NCI-H1105 (cell line): ENCODE measurements at places on chromosomes 3 and 15.

DNA sequence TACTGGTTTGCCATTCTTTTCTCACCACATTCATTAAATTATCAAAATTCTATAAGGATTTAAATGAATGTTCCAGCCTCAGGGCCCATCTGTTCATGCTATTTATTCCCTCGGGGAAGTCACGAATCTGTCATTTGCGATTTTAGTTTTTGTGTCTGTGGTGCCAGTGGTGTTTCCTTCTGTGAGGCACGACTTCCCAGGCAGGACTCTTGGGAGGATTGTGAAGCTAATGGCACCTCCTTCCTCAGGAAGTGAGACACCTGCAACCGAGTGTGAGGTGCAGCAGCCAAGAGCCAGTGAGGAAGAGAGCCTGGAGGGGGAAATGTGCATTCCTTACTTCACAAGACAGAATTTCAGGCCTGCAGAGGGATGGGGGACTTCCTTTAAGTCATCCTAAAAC, 24.1 kb downstream of the SV2B start:
- no peak for DNase-seq

- DNase-seq: no peak
These were observed 12.4 kb downstream of the ADIPOQ start for GRCh38 chr3:186854954-186855353.

DNA sequence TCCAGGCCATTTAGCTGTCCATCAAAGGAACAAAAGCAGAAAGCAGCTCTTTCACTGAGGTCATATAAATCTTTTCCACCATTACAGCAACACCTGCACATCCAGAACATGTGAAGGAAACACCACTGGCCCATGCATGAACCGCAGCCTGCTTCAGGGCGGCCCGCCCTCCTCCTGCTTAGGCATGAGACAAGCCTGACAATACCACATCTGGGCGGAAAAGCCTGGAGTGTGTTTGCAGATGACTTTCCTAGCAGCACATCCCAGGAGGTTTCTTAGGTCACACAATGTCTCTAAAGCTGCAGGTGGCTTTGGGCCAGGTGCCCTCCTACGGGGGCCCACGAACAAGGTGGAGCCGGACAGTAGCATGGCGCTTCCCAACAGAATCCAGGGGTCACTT, 19.6 kb downstream of the CYFIP1 start:
- no peak for DNase-seq

DNA sequence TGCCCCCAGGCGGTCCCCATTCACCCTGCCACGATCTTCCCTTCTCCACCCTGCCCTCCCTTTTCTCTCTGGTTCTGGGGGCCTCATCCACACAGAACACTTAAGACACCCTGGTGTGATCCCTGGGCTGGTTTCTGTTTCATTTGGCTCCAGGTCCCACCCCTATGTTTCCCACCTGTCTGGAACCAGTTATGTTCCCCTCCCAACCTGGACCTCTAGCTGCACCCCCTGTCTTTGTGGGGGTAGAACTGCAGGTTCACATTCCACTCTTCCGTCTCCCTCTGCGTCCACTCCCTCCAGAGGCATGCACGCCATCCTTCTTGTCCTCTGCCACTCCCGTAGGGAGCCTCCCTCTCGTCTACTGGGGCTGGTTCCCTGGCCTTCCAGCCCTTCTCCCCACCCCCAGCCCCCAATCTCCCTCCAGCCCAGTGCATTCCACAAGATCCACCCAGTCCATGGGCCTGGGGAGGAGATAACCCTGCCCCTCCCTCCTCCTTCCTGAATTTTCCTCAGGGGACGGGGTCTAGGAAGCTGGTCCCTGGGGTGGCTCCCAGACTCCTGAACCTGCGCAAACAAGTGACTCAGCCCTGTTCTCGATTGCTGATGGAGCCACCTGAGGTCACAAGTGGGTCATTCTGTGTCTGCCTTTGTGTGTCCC, 73.8 kb downstream of the ABTB1 start:
- no peak for DNase-seq

- no peak for DNase-seq
These were observed 75.4 kb upstream of the PSMD6 start for GRCh38 chr3:64098670-64099069.

- peak; percentile 41 for DNase-seq
These were observed 50.6 kb downstream of the SLC6A6 start for GRCh38 chr3:14452740-14453710.

DNA sequence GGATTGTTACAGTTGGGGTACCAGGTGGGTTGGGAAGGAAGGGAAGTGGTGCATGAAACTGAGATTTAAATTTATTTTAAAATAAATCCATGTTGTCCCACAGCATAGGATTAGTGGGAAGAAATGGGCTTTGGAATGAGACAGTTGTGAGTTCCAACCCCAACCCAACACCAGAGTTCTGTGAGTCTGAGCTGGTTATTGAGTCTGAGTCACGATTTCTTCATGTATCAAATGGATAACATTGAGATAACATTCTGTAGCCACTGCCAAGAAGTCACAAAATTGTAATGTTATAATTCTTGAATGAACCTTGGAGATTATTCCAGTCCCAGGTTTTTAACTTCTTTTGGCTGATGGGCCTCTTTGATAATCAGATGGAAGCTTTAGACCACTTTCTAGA, 13.7 kb downstream of the IFT122 start:
- DNase-seq: no peak

GRCh38 chr3:157317895-157318294, 118.8 kb upstream of the PTX3 start:
- no peak for DNase-seq

GRCh38 chr15:28888302-28888894, 2.6 kb downstream of the APBA2 start:
- DNase-seq: no peak

DNA sequence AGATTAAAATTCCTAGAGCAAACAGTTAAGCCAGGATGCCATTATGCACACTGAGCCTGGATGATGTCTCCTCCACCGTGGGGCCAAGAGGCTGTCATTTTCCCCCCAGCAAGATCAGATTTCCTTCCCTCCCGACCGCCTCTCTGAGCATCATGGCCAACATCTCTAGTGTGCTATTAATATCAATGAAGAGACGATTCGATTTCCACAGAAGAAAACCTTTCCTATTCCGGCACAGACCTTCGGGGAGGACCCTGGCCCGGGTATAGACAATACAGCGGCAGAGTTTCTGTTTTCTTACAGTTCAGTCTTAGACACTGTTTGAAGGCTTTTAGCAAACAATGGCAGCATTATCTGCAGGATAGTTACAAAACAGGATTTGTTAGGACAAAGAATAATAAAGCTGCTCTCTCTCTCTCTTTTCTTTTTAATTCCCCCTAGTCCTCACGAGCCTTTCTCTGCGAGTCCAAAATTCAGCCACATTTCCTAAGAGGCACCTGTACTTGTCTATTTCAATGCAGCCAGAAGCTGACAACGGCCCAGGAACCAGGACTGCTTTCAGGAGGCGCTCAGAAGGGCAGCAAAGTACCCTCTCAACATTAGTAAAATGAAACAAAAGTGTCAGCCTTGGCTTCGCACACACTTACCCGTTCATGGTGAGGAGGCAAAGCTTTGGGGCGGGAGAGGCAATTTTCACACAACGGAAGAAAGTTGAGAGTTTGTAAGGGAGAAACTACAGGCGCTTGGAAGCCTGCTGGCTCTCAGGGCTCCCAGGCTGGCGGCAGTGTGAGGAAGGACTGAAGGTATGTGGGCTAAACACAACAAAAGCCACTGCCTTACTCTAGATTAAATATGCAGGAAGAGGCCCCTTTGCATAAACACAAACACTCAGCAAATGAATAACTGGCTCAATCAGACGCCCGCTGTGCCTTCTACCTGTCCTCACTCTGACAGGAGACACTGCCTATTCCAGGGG, 278.0 kb downstream of the FOXP1 start:
- no peak for DNase-seq

DNA sequence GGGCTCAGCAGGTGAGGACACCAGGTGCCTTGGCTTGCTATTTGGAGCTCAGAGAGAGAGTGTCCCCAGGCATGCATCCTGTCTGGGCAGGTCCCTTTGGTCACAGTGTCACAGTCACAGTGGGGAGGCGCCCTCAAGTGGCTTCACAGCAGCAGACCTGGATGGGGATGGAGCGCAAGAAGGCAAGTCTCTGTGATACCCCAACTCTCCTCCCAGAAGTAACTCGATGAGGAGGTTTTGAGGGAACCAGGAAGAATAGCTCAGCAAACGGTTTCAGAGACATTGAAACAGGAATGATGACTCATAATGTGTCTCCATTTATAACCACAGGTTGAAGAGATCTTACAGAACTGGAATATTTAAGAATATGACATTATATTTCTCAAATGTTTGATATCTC, 66.5 kb upstream of the SH3GL3 start:
- no peak for DNase-seq

GRCh38 chr15:25059698-25060471, 105.1 kb downstream of the SNRPN start:
- DNase-seq: no peak

GRCh38 chr15:48866141-48866563, 11.8 kb upstream of the EID1 start:
- DNase-seq: no peak

DNA sequence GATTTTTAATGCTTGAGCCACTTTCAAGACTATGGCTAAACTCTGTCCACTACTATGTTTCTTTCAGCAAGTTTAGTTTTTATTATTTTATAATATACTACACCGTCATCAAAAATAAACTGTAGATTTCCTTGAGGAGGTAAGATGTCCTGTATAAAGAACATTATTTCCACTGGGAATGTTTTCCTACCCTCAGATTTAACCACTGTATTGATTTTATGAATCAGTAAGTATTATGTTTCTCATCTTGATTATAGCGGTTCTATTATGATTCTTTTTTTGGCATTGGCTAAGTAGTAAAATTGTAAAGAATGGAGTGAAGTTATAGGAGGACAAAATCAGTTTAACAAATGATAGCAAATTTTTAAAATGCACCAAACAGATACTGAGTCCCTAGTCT, 44.4 kb downstream of the ADAM10 start:
- no peak for DNase-seq
